Stimulated activated CD8-positive, alpha-beta memory T cell treated with anti-CD3 and anti-CD28 coated beads, Interleukin-7, amount 100 ng/mL, for 4 hours (primary cell): ENCODE measurements at places on chromosomes 6 and 20.

DNA sequence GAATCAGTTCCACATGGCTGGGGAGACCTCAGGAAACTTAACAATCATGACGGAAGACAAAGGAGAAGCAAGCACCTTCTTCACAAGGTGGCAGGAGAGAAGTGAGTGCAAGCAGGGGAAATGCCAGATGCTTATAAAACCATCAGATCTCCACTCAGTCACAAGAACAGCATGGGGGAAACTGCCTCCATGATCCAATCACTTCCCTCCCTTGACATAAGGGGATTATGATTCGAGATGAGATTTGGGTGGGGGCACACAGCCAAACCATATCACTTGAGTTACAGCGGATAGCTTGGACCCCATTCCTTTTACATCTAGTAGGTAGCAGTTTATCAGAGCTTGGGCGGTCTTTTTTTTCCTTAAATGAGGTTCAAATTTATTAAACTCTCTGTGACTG lies 19.1 kb downstream of the AFDN start:
- no peak for DNase-seq

DNA sequence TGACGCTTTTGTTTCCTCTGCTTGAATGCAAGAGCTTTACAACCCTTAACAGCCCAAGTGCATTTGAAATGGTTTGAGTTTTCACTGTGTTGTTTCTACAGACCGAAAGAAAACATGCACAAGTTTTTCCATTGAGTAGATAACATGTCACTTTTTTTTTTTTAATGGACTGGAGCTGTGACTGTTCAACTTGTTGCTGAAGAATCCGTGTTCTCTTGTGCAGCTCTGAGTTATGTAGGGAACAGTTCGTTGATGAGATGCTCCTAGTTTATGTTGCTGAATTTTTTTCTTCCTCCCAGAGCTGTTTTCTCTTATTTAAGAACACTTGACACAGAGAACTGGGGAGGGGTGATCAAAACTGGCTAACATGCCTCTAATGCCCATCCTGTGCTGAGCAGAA lies 89.3 kb downstream of the DTD1 start:
- DNase-seq = no peak

- DNase-seq = no peak
These were observed 56.9 kb downstream of the FAM229B start for GRCh38 chr6:112144145-112144926.

- no peak for DNase-seq
These were observed 1.7 kb downstream of the ULBP1 start for GRCh38 chr6:149965194-149966020.

DNA sequence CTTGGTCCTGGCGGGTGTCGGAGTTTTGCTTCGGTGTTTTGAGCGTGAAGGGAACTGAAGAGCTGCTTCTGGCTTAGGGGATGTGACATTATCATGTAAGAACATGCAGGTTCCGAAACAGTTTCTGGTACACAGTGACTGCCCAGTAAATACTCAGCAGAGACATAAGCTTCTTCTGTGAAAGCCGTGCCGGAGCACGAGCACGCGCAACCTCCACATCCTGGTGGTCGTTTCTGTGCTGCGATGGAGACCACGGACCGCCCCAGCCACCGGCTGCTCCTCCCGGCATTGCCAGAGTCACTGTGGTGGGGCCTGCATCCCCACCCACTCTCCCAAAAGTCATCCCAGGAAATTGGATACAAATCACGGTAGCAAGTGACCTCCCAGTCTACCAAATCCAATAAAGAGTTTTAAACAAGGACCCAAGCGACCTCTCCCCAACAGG lies 18.7 kb downstream of the KIF25 start:
- no peak for DNase-seq

- DNase-seq = no peak
These were observed 41.8 kb downstream of the GPR63 start for GRCh38 chr6:96795481-96795880.

DNA sequence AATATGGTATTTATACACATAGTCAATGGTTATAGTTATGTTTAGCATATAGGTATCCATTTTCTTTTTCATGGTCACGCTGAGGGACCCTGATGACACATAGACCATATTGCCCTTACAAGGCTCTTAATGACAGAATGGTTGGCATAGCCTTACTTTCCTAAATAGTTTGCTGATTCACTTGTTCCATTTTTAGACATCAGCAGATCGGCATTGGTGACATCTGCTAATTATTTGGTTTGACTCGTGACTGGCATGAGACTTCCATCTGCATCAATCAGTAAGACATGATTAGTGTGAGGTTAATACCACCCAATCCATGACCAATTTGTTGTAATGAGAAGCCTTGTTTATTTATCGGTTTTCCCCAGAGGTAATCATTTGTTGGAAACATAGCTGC lies 309.7 kb downstream of the ALDH8A1 start:
- no peak for DNase-seq

DNA sequence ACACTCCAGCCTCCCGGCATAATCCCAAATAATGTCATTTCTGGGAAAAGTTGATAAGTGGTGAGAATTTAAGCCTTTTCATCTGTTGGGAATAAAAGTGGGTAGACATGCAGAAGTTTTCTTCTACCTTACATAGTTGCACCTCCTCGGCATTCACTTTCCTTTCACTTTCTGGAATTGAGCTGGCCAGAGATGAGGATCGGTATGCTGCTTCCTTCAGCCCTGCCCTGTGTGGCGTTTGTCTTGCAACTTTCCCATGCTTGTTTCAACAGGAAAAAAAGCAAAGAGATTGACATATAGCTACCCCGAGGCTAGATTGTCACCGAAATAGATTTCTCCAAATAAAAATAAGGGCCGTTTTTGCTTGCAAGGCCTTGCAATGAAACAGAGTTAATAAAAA lies 65.8 kb upstream of the JAG1 start:
- DNase-seq = no peak

DNA sequence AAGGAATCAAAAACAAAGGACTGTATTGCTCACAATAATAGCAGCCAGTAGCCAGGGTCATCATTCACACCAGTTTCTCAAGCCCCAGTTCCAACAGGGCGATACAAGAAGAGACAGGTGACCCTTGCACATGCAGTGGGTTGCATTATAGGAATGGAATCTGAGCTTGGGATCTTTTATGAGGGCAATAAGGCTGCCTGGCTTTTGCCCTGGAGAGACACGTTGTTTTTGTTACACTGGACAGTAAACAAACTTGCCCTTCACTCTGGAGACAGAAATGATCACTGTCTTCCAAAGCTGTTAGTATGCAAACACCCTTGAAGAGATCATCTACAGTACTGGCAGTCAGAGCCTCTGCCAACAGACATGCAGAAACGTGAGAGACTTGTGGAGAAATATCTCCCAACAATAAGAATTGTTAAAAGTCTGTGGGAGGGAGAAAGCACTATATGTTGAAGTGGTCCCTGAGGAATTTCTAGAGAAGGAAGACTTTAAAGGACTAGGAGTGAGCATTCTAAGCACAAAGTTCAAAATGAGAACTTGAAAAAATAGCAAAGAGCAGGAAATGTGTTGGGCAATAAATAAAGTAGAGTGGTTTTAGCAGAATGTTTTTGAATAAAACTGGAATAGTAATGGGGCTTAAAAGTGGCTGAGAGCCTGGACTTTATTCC lies 6.2 kb upstream of the COL12A1 start:
- no peak for DNase-seq

- DNase-seq = no peak
These were observed 752.4 kb upstream of the ADGRB3 start for GRCh38 chr6:67882436-67883311.

DNA sequence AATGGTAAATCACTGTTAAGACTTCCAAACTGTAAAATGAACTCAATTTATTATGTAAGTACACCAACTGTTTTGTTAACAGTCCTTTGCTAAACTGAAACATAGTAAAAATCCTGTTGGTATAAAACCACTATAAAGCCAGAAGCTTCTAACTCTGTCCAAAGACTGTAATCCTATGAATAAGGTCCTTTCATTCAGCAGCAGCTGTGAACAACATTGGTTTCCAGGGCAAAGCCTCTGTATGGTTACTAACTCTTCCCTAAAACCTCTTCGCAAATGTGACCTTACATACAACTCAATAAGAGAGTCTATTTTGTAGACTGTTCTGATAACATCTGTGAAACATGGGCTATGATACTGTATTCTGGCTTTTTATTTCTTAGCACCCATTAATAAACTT lies 40.1 kb downstream of the NUP153 start:
- DNase-seq = no peak

- DNase-seq = no peak
These were observed 139.9 kb downstream of the GRM4 start for GRCh38 chr6:34005901-34006531.

GRCh38 chr6:30894381-30894780 lies 10.1 kb downstream of the DDR1 start:
- no peak for DNase-seq

DNA sequence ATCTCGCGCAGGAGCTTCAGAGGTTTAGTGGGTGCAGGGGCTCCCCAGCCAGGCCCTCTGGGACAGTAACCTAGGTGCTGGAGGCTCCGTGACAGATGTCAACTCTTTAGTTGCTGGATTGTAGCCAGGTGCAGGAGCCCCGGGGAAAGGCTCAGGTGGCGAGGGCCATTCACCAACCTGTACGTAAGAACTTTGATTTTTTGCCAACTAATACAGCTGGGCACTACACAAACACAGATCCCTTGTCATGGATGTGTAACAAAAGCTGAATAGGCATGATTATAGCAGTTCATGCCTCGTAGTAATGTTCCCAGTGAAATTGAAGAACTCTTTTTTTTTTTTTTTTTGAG lies 82.6 kb downstream of the CDC5L start:
- no peak for DNase-seq

DNA sequence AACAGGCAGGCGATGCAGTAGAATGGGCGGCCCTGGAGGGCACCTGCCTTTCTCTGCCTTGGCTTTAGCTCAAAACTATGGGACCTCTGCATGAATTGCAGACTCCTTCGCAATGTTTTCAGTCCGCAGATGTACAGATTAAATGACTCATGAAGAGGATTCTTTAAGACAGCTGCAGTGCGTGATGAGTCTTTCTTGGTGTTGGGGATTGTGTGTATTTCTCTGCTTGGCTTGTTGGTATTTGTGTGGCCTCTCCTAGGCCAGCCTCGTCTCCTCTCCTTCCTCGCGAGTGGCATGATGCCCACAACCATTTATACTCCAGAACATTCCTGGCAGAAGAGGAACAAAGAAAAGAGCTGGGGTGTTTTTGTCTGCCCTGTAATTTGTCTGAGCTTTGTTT lies 110.6 kb downstream of the SYNDIG1 start:
- DNase-seq = no peak

DNA sequence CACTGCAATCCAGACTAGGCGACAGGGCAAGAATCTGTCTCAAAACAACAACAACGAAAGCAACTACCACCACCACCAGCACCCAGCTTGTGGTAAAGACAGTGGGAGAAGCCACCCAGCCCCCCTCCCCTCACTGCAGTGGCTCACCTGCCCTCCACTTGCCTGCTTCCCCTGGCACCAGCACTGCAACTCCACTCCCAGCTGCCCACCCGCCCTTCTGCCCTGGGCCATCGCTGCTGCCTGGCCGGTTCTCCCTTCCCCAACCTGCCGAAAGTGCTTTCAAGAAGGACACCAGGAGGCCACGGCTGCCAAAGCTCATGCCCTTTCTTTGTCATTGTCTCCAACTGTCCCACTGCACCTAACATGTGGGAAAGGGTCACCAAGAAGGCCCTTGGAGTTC lies 94.7 kb upstream of the AGPAT4 start:
- DNase-seq = no peak

DNA sequence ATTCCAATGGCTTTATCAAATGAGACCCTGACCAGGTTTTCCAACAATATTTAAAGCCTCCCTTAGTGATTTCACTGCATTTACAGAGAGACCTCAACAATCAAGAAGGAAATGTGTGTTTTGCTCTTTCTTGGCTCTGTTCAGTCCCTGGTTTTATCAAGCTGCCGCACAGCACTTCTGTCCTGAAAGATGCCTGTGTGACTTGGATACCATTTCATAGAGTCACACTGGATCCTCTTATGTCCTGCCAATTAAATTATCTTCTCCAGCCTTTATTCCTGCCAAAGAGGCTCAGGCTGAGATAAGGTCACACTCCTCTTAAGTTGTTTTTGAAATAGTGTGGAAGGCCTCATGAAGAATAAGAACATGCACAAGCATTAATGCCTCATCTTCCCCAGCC lies 197.0 kb upstream of the RNF217 start:
- DNase-seq = no peak

DNA sequence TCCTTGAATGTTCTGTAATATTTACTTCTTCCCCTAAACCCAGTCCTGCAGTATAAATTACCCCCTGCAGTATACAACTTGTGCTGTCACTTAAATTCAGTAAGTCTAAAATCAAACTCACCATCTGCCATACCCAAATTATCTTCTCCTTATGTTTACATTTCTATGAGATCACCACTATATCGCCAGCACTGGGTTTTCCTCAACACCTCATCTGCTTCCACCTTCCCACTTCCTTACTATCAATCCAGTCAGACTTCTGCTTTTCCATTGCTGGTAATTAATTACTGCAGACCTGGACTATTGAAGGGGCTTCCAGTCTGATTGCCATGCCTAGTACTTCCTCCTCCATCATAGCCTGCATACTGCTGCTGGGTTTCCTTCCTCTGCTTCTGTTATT lies 15.2 kb downstream of the EFHC1 start:
- DNase-seq = no peak

DNA sequence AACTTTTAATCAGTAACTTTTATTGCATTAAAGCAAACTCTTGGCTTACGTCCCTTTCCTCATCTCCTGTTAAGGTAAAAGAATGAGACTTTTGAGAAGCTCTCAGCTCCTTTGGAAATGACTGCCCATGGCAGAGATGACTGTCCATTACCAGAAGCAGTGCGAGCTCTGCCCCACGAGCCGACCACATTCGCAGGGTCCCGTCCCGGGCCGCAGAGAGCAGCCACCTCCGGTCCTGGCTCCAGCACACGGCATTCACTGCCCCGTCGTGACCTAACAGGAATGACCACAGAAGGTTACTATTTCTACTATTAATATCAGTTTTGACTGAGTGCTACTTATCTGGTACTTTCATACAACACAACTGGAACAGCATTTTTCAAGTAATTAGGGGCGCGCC lies 63.4 kb downstream of the WDR27 start:
- no peak for DNase-seq

GRCh38 chr6:116355796-116356195 lies 15.0 kb upstream of the DSE start:
- DNase-seq = no peak

- DNase-seq = no peak
These were observed 5.8 kb upstream of the HMGCLL1 start for GRCh38 chr6:55584654-55585354.
